ENCODE measurements at places on chromosomes 13 and 19. TPM values are rescaled to one million over a fixed set of nuclear protein-coding genes. Genes with fewer than 3 reads are reported as not detected.

KLK14 gene
- total RNA-seq: not detected

DUS3L gene
- 16.9 TPM for total RNA-seq

SHISA7 gene
- not detected for total RNA-seq

FAM83E gene
- total RNA-seq: 0.23 TPM

SLC46A3 gene
- 4.8 TPM for total RNA-seq

ZIC2 gene
- not detected for total RNA-seq

FUT2 gene
- not detected for total RNA-seq

RUBCNL gene
- 2.7 TPM for total RNA-seq

JSRP1 gene
- total RNA-seq: 0.36 TPM

CCDC169 gene
- 1.6 TPM for total RNA-seq

GTF2F2 gene
- total RNA-seq: 12.4 TPM

IL27RA gene
- total RNA-seq: 6.8 TPM

AMER2 gene
- not detected for total RNA-seq

ZNF699 gene
- total RNA-seq: 9.6 TPM

ZNF235 gene
- 5.0 TPM for total RNA-seq

SYNE4 gene
- total RNA-seq: 0.20 TPM

All from smooth muscle cell of the pulmonary artery (primary cell).